Daoy (cell line): ENCODE measurements at places on chromosomes 3 and 15. TPM values are rescaled to one million over a fixed set of nuclear protein-coding genes. Genes with fewer than 3 reads are reported as not detected.

DNA sequence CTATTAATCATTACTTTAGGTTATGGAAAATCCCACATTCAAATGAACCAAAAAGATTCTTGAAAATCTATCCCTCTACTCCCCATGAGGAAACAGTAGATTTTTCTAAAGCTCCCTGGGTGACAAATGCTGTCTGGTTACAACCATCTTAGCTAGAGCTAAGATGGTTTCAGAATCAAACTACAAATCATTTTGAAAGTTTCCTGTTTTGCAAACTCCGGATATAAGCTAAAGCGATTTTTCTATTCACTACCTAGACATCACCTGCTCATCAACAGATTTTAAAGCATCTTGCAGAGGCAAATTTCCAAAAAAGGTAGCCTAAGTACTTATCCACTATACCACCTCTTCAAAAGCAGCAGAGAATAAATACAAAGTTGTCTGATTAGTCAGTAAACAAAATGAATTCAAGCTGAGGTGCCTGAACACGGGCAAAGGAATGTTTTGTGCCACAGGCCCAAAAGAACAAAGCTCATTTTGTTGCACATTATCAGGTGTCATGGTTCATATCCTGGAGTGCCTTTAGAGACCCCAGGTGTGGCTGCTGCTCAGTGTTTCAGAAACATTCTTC, 204.9 kb downstream of the TNIK start:
- no peak for DNase-seq

DNA sequence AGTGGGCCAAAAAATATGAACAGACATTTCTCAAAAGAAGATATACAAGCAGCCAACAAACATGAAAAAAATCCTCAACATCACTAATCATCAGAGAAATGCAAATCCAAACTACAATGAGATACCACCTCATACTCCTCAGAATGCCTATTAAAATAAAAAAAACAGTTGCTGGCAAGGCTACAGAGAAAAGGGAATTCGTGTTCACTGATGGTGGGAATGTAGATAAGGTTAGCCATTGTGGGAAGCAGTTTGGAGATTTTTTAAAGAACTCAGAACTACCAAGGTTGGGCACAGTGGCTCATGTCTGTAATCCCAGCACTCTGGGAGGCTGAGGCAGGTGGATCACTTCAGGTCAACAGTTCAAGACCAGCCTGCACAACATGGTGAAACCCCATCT, 27.8 kb upstream of the C15orf40 start:
- no peak for DNase-seq

- no peak for DNase-seq
Measured at GRCh38 chr3:114128231-114128630, 50.6 kb downstream of the DRD3 start.

DNA sequence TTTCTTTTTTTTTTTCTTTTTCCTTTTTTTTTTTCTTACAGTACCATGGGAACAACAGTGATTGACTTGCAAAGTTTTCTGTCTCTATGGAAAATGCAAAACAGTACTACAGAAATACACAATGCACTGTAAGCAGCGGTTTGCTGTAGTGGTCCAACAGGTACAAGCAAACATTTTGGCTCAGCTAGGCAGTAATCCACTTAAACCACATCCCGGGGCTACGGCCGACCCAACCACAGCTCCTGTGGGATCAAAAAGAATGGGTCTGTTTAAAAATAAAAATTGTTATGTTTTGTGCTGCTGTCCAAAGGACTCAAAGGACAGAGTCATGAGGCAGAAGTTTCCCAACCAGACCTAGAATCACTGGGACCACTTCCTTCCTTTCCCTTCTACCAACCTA, 667.1 kb upstream of the ADAMTS9 start:
- no peak for DNase-seq

CCNB2 gene
- total RNA-seq = 124 and 128 TPM in 2 replicates
